ENCODE measurements at places on chromosomes 3 and 15. TPM values are rescaled to one million over a fixed set of nuclear protein-coding genes. Genes with fewer than 3 reads are reported as not detected.
A peak's percentile ranks its signal among the peaks of the same experiment; 100 is the strongest.

The NANOGP8 gene
- not detected for total RNA-seq

The SI gene
- not detected for total RNA-seq

The C3orf70 gene
- total RNA-seq = 0.05 TPM

The KLHL24 gene
- 140 TPM for total RNA-seq

The GOLGA6L6 gene
- total RNA-seq = not detected

The RBP2 gene
- total RNA-seq = not detected

DNA sequence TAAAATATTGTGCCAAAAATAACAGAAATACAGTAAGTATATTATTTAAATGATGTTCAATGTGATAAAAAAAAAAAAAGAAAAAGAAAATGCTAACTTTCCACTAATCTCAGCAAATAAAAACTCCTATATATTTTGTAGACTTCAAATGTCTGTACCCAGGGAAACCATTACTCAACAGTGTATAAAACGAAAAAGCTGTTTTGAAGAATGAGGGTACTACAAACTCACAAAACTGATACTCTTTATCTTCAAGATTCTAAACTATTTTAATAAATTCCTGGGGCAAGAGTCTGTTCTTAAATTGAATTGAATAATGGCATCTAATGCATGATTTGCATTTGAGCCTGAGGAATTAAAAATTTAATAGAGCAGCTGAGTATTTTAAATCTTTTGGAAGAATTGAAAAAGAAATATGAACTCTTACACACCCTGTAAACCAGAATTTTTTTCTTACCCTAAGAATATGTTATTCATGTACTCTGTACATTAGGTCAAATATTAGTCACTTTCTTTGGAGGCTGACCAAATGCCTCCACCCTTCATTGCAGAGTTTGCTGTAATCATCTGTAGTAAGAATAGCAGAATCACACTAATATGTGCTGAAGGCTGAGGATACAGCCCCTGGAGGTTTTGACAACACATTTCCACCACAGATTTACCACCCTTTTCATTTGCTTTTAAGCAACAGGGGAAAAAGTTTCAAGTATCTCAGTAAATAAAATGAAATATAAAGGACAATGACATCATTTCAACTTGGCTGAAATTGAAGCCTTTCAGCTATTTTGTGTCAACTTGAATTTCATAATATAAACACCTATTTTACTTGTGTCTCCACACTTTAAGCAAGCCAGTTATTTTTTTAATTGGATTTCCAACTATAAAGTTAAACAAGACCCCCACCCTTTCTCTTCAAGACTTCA, 79.7 kb downstream of the FBN1 start:
- no peak overlapping the region for H3K4me3 ChIP-seq
- no peaks in the 10 kb centered on the region for H3K36me3 ChIP-seq
- H3K27ac ChIP-seq = no peak overlapping the region
- no peak for DNase-seq
- peaks cover 3% of the 10 kb centered on the region for H3K27me3 ChIP-seq
- no peaks in the 10 kb centered on the region for H3K4me1 ChIP-seq

GRCh38 chr3:51500632-51501131, 867 bp upstream of the DCAF1 start:
- H3K27ac ChIP-seq = peak overlapping the region; percentile 66
- H3K27me3 ChIP-seq = no peaks in the 10 kb centered on the region
- DNase-seq = peak; percentile 22
- H3K36me3 ChIP-seq = peaks cover 3% of the 10 kb centered on the region
- H3K4me3 ChIP-seq = no peak overlapping the region

DNA sequence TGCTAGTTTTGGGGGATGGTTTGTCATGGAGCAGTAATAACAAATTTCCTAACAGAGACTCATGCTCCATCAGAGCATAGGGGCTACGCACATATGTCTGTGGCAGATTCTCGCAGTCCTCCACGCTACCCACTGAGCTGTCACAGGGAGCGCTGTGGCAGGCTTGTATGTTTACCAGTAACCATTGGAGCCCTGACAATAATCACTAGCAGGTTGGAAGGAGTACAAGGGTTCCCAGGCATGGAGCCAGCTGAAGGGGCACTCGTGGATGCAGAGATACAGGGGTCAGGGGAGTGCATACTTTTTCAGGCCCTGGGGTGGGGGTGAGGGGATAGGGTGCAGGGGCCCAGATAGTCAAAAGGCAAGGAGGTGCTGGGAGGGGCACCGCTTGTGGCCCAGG, 7.9 kb upstream of the GP9 start:
- peaks cover 9% of the 10 kb centered on the region for H3K4me1 ChIP-seq
- no peaks in the 10 kb centered on the region for H3K27me3 ChIP-seq
- no peaks in the 10 kb centered on the region for H3K36me3 ChIP-seq
- H3K4me3 ChIP-seq = no peak overlapping the region
- H3K27ac ChIP-seq = no peak overlapping the region

DNA sequence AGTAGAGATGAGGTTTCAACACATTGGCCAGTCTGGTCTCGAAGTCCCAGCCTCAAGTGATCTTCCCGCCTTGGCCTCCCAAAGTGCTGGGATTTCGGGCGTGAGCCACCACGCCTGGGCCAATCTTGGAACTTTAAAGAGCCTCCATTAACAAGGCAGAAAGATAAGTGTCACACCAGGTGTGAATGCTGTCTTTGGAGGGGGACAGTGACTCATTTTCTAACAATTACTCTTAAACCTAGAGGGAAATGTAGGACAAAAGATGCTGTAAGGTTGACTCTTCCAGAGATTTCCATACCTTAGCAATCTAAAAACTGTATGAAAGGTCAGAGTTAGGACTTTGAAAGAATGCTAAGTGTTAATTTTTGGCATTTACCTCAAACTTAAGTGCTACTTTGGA, 84.9 kb downstream of the FNDC3B start:
- no peaks in the 10 kb centered on the region for H3K27me3 ChIP-seq
- peaks cover 2% of the 10 kb centered on the region for H3K36me3 ChIP-seq
- H3K27ac ChIP-seq = no peak overlapping the region
- no peak overlapping the region for H3K4me3 ChIP-seq

- H3K36me3 ChIP-seq = no peaks in the 10 kb centered on the region
- no peaks in the 10 kb centered on the region for H3K4me1 ChIP-seq
- DNase-seq = no peak
- H3K27me3 ChIP-seq = no peaks in the 10 kb centered on the region
- no peak overlapping the region for H3K4me3 ChIP-seq
These were observed 369.2 kb downstream of the NSUN3 start for GRCh38 chr3:94431876-94432570.
